Heart right ventricle (tissue), 16 donors: ENCODE measurements at places on chromosomes 1 and 21. TPM values are rescaled to one million over a fixed set of nuclear protein-coding genes. Genes with fewer than 3 reads are reported as not detected.

LRRN2 gene
- total RNA-seq, result 1.1 TPM

- no peak for DNase-seq
- no peak overlapping the region for H3K27ac ChIP-seq
- H3K27me3 ChIP-seq, result no peaks in the 10 kb centered on the region
These were observed 1.4 kb upstream of the CFH start for GRCh38 chr1:196650403-196650802.

GRCh38 chr21:36589352-36589971 is 109.5 kb upstream of the SIM2 start:
- peak; percentile 14 for DNase-seq
- H3K4me3 ChIP-seq, result no peak overlapping the region
- no peak overlapping the region for H3K27ac ChIP-seq

DNA sequence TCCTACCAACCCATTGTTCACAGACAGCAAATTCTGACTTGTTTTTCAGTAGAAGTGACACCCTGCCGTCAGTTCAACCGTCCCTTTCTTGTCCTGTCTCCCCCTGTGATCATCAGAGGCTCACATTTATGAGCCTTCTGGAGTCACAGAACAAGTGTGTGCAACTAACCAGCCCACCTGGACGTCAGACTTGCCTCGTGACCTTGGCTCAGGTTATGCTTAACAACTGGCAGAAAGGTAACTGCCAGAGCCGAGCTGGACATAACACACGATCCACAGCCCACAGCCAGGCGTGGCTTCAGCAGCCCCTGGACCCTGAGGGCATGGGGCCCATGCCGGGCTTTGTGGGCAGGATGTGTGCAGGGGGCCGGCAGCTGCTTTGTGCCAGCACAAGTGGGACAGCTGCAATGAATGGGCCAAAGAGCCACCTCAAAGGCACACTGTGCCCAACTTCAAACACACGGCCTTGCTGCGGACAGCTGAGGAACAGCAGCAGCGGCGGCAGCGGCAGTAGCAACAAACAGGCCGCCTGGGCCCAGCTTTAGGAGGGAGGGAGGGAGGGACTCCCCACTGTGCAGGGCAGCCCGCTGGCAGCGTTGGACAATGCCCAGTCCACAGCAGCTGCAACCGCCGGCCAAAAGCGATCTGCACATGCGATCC is 103.9 kb downstream of the ZBTB18 start:
- H3K4me1 ChIP-seq, result no peaks in the 10 kb centered on the region
- H3K4me3 ChIP-seq, result no peak overlapping the region
- no peaks in the 10 kb centered on the region for H3K36me3 ChIP-seq

GRCh38 chr1:154485106-154485505 is 16.9 kb upstream of the TDRD10 start:
- peaks cover 35% of the 10 kb centered on the region for H3K4me1 ChIP-seq
- H3K27ac ChIP-seq, result peak overlapping the region; percentile 83
- DNase-seq, result no peak
- H3K36me3 ChIP-seq, result no peaks in the 10 kb centered on the region
- H3K4me3 ChIP-seq, result no peak overlapping the region

DNA sequence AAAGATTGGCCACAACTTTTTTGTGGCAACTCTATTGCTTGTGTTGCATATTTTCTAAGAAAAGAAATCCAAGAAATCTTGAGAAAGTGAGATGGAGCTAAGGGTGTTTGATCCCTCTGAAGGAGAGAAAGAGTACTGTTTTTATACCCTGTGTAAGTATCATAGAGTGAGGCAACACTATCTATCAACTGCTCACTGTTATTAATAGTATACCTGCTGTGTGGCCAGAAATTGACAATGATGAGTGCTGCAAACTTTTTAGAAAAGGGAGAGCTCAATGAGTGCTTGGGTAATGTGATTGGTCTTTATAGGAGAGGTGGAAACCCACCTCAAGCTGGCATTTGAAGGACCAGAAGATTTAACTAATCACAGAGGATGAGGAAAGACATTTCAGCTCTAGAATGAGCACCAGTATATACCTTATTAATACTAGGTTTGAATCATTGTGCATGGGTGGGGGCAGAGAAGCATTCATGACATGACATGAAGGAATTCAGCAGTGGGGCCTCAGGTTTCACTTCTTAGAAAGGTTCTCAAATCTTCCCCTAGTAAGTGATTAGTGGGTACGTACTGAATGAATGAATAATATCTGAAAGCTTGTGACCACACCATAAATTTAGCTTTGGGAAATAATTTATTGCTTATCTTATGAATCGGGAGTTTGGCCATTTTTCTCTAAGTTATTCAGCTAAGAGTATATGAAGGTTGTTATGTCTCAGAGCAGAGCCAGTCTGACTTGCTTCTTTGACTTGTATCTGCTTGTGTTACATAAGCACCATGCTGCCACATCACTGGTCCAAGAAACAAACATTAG is 169.2 kb upstream of the SGIP1 start:
- H3K4me1 ChIP-seq, result peaks cover 11% of the 10 kb centered on the region
- H3K27ac ChIP-seq, result no peak overlapping the region
- no peak for DNase-seq
- H3K36me3 ChIP-seq, result peaks cover 83% of the 10 kb centered on the region
- H3K27me3 ChIP-seq, result no peaks in the 10 kb centered on the region
- no peak overlapping the region for H3K4me3 ChIP-seq

DNA sequence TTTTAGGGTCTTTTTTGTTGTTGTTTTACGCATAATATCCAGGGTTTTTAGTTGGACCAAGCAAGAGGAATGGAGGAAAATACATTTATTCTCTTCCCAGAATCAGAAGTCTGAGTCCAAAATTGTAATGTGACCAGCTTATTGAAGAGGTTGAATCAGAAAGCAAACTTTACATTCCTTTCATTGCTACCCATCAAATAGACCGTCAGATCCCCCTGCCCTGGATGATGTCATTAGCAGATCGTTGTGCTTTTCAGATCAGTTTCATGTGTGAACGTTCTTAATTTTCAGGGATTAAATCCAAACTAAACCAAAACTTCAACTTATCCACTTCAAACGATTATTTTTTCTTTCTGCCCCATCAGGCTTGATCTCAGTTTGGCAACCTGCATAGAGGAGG is 85.7 kb upstream of the NGF start:
- H3K4me1 ChIP-seq, result peaks cover 17% of the 10 kb centered on the region
- H3K36me3 ChIP-seq, result no peaks in the 10 kb centered on the region
- no peak for DNase-seq
- no peaks in the 10 kb centered on the region for H3K27me3 ChIP-seq

- peak overlapping the region; percentile 77 for H3K27ac ChIP-seq
- DNase-seq, result no peak
- H3K36me3 ChIP-seq, result peaks cover 10% of the 10 kb centered on the region
- H3K4me3 ChIP-seq, result peak overlapping the region; percentile 99
- H3K27me3 ChIP-seq, result no peaks in the 10 kb centered on the region
- H3K4me1 ChIP-seq, result peaks cover 8% of the 10 kb centered on the region
These were observed 684 bp downstream of the PPIH start for GRCh38 chr1:42658877-42659337.
